T-cell (primary cell): ENCODE measurements at places on chromosomes 1 and 21.
A peak's percentile ranks its signal among the peaks of the same experiment; 100 is the strongest.

GRCh38 chr1:17630048-17630830, 90.7 kb downstream of the ARHGEF10L start:
- no peak for DNase-seq

- DNase-seq, result no peak
Measured at GRCh38 chr1:98478121-98478520, 183.4 kb upstream of the SNX7 start.

DNA sequence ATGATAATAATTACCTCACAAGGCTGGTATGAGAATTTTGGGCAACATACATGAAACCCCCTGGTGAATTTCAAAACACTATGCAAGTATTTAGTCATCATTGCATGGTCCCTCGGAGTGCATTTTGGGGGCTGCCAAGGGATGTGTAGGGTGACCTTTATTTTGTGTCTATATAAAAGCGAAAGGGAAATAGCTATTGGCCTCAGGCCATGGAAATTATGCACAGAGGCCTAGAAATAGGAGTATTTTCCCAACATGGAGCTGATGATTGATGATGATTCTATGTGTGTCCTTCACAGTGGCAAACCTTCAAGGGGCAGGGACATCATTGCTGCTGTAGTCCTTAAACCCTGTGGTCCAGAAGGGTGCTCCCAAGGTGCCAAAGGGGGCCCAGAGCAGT, 265.5 kb downstream of the ST6GALNAC3 start:
- no peak for DNase-seq

- DNase-seq, result no peak
Measured at GRCh38 chr1:209870151-209870831, 42.5 kb downstream of the UTP25 start.

- no peak for DNase-seq
Measured at GRCh38 chr1:63640633-63641567, 47.7 kb downstream of the PGM1 start.

GRCh38 chr1:7026169-7026568, 240.9 kb downstream of the CAMTA1 start:
- no peak for DNase-seq

- peak; percentile 19 for DNase-seq
Measured at GRCh38 chr1:15100121-15100879, 53.2 kb upstream of the TMEM51 start.

DNA sequence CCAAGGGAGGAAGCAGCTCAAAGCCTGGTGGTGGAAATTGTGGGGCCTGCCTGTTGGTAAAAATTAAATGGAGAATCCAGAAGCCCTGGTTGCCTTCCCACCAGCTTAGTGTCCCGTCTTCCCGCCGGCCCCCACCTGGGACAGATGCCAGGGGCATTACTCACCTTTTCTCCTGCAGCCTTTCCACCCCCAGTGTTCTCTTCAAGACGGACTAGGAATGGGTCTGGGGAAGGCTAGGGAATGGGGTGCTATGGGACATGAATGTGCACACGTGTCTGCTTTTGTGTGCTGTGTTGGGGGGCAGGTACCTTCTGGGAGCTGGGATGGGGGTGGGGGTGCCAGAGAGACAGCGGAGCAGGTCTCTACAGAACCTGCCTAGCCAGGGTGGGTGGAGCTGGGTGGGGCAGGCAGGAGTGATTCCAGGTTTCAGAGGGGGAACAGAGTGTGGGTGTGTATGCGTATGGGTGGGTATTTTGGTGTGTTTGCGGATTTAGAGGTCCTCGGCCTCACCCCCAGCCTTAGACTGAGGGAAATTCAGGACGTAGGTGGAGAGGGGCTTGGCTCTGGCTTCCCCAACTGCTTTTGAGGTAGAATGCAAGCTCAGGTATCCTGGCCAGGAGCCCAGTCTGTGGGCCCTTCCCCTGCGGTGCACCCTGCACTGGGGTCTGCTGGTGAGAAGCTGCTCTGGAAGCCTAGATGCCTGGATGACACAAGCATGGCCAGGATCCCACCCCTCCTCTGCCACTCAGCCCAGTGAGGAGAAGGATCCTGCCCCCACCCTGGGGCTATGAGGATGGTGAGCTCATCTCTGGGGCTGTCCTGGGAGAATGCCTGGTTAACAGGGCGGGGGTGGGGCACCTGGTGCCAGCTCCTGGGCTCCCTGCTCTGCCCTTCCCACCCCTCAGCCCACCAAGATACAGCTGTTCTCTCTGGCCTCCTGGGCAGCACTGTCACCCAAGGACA, 7.8 kb downstream of the VANGL2 start:
- no peak for DNase-seq

GRCh38 chr1:29708796-29709703, 472.7 kb downstream of the PTPRU start:
- DNase-seq, result no peak

GRCh38 chr1:64030411-64030810, 173.0 kb upstream of the UBE2U start:
- DNase-seq, result no peak

- no peak for DNase-seq
Measured at GRCh38 chr1:20110679-20111078, 8.7 kb downstream of the PLA2G2D start.

DNA sequence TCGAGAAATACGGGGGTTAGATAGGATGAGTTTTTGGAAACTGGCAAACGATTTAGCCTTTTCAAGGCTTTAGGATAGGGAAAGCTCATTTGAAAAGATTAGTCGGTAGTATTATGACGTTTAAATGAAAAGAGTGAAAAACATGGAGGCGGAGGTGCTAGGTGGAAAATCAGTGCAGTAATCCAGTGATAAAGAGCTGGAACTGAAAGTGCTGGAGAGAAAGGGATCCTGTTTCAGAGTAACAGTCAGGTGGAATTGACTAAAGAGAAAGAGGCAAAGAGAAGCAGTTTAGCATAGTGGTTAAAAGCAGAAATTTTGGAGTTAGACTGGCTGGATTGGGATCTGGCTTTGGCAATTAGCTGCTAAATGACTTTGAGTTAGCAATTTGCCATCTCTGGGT, 945 bp downstream of the WDR3 start:
- no peak for DNase-seq

- no peak for DNase-seq
Measured at GRCh38 chr1:47940326-47940725, 56.9 kb downstream of the TRABD2B start.

- no peak for DNase-seq
Measured at GRCh38 chr1:200972985-200973742, 50.4 kb downstream of the KIF21B start.

DNA sequence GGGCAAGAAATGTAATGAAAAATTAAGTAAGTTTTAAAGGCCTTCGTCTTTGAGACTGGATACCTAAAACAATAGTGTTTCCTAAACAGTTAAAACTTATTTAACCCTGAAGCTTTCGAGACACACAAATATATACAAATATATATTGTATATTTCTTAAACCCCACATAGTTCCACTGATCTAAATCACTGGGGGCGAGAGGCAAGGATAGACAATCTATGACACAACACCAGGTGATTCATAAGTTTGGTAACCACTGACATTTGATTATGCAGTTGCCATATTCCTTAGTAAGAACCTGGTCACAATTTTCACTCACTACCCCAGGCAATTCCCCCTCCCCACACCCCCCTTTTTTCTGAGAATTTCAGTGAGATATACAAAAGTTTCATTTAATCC, 55.3 kb upstream of the BOLA1 start:
- no peak for DNase-seq

GRCh38 chr1:47643306-47644211, 205.7 kb downstream of the FOXD2 start:
- DNase-seq, result no peak

- DNase-seq, result no peak
Measured at GRCh38 chr1:27535386-27535785, 45.4 kb upstream of the WASF2 start.

- no peak for DNase-seq
Measured at GRCh38 chr1:186793582-186793927, 35.2 kb upstream of the PLA2G4A start.

GRCh38 chr1:160743266-160743665, 4.2 kb downstream of the SLAMF7 start:
- DNase-seq, result no peak

- DNase-seq, result no peak
Measured at GRCh38 chr21:33762803-33763581, 120.7 kb downstream of the ITSN1 start.

- no peak for DNase-seq
Measured at GRCh38 chr1:17120962-17121837, 1.9 kb upstream of the PADI2 start.

DNA sequence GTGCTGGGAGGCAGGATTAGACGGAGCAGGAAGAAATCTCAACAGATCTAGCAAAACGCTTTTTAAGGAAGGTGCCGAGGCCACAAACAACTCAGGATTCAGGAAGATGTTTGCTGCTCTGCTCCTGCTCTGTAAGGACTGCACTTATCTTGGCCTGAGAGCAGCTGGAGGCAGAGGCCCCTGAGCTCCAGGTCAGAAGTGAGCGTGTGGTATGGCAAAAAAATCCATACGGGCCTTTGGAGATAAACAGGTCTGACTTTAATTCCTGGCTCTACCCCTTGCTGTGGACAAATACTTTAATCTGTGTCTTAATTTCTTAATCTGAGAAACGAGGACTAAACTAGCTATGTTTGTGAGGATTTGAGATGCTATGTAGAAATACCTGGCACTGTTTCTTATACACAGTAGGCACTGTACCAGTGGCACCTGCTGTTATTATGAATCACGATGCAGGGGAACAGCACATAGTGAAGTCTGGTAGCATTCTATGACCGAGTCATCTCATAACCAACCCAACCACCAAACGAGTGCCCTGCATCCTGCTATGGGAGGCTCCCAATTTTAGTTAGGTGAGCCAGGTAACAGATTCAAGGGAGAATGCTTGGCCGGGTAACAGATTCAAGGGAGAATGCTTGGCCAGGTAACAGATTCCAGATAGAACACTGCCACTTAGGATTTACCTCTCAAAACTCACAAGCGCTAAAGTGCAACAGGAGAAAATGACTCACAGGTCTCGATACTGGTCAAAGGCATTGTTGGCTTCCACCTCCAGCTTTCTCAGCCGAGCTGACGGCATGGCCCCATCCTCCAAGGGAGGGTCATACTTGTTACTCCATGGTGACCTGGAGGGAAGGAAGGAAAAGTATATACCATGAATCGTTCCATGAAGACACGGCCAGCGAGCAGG, 65.9 kb downstream of the SLC66A1 start:
- DNase-seq, result no peak

- no peak for DNase-seq
Measured at GRCh38 chr1:11352058-11352715, 79.2 kb downstream of the UBIAD1 start.

- DNase-seq, result no peak
Measured at GRCh38 chr1:161973924-161974845, 49.5 kb downstream of the OLFML2B start.

DNA sequence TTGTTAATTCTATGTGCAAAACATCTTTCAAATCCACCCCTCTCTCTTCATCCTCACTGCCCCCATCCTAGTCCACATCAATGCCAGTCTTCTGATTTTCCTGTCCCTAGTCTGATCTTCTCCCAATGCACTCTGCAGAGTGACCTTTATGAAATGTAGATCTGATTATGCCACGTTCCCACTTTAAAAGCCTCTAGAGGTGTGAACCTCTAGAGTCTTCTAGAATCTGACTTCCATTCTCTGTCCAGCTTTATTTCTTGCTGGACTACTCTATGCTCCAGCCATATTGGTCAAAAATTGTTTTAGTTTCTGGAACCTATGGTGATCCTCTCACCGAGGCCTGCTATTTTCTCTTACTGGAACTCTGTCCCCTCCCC, 32.5 kb downstream of the ZNF648 start:
- DNase-seq, result no peak

GRCh38 chr1:56456435-56457101, 122.8 kb downstream of the PLPP3 start:
- DNase-seq, result no peak

DNA sequence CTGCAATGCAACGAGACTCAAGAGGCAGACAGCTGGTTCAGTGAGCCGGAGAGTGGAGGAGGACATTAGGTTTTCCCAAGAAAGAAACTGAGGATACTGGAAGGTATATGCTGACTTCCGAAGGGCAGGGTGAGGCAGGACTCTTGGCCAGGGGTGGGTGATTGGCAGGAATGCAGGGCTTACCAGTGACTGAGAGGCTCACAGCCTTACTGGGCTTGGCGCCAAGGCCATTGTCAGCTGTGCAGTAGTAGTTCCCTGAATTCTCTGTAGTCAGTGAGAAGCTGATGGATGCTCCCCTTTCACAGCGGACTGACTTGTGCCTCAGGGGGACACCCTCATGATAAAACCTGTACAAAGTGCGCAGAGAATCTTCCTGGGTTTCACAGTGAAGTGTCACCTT, 9.6 kb downstream of the FCRL5 start:
- DNase-seq, result no peak
